ENCODE measurements at places on chromosomes 16 and 17.

GRCh38 chr16:47067203-47067602, 76.5 kb downstream of the NETO2 start:
- no peak for DNase-seq

DNA sequence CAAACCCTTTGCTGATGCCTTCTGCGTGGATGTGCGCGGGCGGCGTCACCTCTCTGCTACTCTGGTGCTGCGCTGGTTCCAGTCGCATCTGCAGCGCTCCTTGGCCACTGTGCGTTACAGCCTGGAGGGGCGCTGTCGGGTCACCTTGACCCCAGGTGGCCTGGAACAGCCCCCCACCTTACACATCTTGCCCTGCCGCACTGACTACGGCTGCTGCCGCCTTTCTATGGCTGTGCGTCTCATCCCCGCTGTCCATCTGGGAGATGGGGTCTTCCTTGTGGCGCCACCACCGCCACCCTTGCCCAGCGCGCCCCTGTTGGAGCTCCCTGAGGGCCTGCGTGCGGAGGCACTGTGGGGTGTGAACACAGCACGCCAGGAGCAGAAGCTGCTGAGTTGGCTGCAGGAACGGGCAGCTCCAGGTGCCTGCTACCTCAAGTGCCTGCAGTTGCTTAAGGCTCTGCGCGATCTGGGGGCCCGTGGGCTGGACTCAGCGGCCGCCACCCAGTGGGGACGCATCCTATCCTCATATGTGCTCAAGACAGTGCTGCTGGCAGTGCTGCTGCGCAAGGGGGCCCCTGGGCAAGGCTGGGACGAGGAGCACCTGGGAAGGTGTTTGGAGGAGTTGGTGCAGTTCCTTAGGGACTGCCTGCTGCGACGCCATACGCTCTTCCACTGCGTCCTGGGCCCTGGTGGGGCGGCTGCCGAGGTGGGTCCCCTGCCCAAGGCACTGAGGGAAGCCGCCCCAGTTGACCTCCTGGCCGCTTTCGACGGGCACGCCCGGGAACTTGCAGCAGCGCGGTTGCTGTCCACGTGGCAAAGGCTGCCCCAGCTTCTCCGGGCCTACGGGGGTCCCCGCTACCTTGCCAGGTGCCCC, 1.6 kb downstream of the ITPRIPL2 start:
- DNase-seq = no peak

GRCh38 chr16:86298758-86299134, 211.6 kb upstream of the FOXF1 start:
- DNase-seq = no peak

DNA sequence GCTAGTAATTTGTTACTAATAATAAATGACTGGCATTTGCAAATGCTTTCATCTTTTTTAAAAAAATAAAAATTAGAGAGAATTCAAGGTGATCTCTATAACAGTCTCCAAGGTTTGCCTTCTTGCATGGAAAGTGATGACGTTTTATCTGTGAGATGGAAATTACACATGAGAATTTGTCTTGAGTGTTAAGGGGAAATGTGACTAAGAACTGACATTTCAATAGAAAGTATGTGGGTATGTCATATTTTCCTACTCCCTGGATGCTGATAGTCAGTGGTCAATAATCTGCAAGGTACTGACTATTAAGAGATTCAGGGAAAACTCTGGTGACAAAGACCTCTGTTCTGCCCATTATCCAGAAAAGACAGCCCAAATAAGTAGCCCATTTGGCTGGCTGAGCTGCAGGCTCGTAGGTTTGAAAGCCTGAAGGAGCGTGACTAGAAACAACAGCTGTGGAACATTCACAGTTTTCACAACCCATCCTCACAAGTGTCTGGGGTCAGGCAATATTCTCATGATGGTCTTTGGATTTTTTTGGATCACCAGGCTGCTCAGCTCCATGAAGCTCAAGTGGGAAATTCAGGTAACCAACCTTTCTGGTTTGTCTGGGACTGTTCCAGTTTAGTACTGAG, 49.7 kb upstream of the WSCD1 start:
- no peak for DNase-seq

- DNase-seq = no peak
Measured at GRCh38 chr16:67805718-67806427, 487 bp downstream of the RANBP10 start.

DNA sequence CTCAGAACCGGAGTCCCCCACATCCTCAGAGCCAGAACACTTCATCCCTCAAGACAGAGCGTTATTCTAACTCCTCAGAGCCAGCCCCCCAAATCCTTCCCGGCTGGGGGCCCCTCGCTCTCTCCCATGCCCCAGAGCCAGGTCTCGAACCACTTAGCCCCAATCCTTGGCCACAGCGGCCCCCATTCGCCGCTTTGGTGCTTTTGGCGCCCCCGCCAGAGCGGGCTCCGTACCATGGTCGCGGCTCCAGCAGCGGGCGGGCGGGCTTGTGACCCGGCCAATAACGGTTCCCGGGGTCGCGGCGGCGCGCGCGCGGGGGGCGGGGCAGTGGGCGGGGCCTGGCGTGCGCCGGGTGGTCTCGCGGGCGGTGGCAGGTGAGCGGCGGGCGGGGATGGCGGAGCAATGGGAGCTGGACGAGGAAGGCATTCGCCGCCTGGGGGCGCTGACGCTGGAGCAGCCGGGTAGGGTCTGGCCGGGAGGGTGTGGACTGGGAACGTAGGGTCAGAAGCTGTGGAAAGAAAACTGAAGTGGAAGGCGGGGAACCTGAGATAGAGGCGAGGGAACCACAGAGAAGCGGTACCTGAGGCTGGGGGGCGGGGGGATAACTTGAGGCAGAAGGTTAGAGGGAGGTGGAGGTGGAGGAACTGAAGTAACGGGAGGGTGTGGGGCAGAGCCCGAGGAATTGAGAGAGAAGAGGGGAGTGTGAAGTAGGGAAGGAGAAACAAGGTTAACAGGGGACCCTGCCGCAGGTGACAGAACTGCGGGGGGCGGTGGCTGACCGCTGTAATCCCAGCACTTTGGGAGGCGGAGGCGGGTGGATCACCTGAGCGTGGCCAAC, at the start of the genes KCTD19 and LRRC36:
KCTD19 (minus strand) TSS at position 270 of the 838 bp plus-strand sequence; CDS start at position 236, 34 bp downstream.
LRRC36 (plus strand) TSS at position 344 of the 838 bp plus-strand sequence; CDS start at position 392, 48 bp downstream.
- DNase-seq = peak; percentile 6

- DNase-seq = no peak
Measured at GRCh38 chr16:5572056-5572455, 474.5 kb upstream of the EEF2KMT start.

- no peak for DNase-seq
Measured at GRCh38 chr16:52548261-52549010, 1.5 kb upstream of the TOX3 start.

GRCh38 chr17:81471818-81472456, 40.7 kb downstream of the ACTG1 start:
- DNase-seq = no peak

DNA sequence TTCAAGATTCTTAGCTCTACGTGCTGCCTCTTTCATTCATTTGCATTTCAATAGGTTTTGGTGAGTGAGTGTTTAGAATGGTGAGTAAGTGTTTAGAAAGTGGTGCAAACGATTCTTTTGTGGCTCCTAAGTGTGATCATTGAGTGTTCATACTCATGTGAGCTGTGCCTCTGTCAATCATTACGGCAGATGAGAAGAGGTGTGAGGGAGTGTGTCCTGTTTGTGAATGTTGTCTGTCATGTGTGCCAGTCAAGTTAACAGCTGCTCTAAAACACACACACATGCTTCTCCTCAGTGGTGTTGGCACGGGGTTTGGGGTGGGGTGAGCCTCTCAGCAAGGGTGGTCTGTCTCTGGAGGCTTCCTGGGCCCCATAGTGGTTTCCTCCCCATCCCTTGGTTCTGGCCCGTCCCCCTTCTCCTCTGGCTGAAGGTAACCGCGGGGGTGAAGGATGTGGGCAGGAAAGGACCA, 11.4 kb downstream of the MYL4 start:
- no peak for DNase-seq

- no peak for DNase-seq
Measured at GRCh38 chr16:70399951-70400350, 38.9 kb downstream of the ST3GAL2 start.

DNA sequence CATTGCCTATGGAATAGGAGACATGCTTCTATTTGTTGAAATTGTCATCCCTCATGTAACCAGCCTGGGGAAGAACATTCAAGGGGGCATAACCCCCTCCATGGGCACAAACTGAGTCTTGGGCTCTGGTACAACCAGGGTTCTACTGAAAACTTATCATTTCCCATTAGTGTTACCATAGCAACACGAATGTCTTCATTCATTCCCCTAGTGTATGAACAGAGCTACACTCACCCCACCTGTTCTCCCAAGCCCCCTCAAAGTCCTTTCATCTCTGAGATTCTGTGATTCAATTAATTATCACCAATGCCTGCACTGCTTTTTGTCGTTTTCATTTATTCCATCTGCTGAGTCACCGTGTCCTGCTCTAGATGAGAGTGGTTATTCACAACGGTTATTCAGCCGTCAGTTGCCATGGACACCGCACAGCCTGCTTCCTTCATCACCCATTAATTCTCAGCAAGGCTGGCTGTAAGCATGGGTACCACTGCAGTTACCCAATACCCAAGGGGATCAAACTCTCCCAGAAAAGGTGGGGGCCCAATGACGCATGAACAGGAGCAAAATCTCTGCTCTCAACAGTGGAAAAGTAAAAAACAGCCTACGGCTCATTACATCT, 1.6 kb upstream of the GAST start:
- DNase-seq = no peak

- DNase-seq = no peak
Measured at GRCh38 chr16:81823111-81823510, 44.0 kb downstream of the PLCG2 start.

- DNase-seq = no peak
Measured at GRCh38 chr16:89187032-89187769, 13.1 kb downstream of the SLC22A31 start.

GRCh38 chr17:37743875-37744632, 805 bp downstream of the HNF1B start:
- no peak for DNase-seq

DNA sequence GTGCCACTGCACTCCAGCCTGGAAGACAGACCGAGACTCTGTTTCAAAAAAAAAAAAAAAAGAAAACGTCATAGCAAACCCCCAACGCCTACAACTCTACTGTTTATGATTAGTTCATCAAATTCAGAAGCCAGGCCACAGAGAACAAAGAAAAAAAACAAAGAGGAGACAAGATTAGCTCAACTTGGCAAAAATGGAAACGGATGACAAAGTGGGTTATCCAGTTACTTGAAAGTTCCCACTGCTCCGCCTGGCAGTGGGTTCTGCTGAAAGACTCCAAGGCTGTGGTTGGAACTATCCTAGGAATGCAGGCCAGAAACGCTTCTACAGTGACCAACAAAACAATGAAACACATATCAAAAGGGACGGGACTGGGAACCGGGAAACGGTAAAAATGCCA, 53.1 kb downstream of the MRM3 start:
- DNase-seq = no peak

- DNase-seq = no peak
Measured at GRCh38 chr17:82878527-82878926, 38.7 kb upstream of the ZNF750 start.

GRCh38 chr17:30225112-30225511, 10.4 kb downstream of the SLC6A4 start:
- no peak for DNase-seq

DNA sequence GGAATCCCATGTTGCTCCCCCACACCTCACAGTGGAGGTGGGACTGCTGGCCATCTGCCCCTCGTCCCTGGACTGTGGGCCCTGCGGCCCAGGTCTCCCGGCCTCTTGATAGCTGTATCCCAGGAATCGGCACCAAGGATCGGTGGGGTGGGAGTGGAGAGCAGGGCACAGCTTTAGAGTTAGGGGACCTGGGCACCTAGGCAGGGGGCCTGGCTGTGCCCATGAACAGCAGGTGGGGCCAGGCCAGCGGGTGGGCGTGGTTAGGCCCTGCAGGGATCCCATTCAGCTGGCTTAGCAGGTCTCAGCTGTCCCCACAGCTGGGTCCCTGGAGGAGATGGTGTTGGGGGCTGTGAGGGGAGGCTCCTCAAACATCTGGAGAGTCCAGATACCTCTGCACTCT, 49.2 kb downstream of the SREBF1 start:
- DNase-seq = no peak

DNA sequence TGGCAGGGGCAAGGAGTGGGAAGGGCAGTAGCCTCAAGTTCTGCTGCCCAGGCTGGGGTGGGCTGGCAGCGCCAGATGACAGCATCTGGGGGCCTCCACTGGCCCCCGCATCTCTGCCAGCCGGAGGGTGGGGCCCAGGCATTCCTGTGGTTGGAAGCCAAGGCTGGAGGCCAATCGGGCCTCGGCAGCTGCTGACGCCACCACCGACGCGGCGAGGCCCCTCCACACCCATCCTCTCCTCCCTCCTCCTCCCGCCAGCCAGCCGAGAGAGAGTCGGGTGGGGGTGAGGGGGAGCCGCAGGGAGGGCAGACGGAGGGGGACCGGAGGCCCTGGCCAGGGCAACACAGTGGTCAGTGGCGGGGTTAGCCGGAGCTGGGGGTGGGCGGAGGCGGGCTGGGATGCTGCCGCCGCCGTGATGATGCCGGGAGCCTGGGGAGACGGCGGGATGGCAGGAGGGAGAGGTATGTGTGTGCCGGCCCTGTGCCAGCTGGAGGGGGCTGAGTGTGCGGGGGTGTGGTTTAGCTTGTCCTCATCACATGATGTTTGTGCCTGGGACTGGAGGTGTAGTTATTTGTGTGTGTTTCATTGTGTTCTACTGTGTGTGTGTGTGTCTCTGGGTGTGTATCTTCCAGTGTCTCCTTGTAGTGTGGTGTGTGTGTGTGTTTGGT, 36.6 kb downstream of the ARHGAP23 start:
- DNase-seq = no peak

DNA sequence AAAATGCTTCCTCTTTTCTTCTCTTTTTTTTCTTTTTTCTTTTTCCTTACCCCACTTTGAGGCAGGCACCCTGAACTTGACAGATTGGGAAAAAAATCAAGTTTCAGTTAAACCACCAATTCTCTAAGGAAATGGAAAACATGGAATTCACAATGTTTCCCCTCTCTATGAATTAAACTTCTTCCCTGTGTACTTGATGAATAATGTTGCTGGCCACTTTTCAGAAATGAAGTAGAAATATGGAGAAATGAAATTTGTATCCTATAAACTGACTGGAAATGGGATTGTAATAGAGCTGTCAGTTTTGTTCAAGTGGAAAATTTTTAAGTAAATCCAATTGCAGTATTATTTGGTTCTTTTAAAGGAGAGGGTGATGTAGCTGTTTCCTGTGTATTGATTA, 129.8 kb downstream of the CLEC16A start:
- DNase-seq = no peak

DNA sequence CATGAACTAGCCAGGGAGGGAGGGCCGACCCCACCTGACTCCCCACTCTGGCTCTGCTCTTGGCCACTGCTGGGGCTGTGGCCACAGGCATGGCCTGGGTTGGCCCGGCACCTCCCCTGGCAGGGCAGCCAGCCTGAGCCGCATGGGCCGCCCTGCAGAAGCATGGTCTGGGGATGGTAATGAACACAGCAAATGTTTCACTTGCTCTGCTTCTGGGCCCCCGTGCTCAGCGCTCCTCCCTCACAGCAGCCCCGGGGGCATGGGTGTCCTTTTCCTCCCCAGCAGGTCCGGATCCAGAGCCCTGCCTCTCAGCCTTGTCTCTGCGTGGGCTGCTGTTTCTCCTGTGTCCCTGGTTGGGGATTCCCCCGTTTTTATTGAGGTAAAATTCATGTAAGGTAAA, 30.9 kb upstream of the KCNJ12 start:
- no peak for DNase-seq

DNA sequence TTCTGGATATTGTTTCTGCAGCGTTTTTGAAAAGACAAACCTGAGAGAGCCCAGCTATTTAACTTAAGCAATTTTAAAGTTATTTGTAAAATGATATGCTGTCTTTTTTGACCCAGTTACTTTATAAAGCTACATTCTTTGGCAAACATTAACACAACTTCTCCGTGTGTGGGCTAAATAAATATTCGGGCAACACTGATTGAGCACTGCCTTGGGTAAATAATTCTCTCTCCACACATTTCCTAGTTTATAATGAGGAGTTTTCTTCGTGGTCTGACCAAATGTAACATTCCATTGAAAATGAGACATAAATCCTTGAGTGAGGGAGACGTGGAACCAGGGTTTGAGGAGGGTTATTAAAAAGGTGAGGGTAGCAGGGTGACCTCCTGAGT, 142.8 kb downstream of the WWOX start:
- no peak for DNase-seq

All from activated T-helper 1 cell treated with anti-CD3 and anti-CD28 coated beads, Interleukin-2, amount 50 U/mL, for 16 hours (primary cell).